Activated CD4-positive, alpha-beta T cell treated with anti-CD3 and anti-CD28 coated beads, Interleukin-2, amount 50 U/mL, for 16 hours (primary cell): ENCODE measurements at places on chromosomes 16 and 17.

GRCh38 chr16:2974319-2975056 lies 5.3 kb downstream of the PAQR4 start:
- no peak for DNase-seq

GRCh38 chr17:6408735-6409134 lies 26.2 kb downstream of the AIPL1 start:
- DNase-seq: no peak

- no peak for DNase-seq
Measured at GRCh38 chr17:27456681-27457359, 572 bp downstream of the KSR1 start.

GRCh38 chr17:6195123-6195522 lies 124.9 kb downstream of the WSCD1 start:
- no peak for DNase-seq

GRCh38 chr17:51500454-51500853 lies 240.1 kb downstream of the UTP18 start:
- DNase-seq: no peak

DNA sequence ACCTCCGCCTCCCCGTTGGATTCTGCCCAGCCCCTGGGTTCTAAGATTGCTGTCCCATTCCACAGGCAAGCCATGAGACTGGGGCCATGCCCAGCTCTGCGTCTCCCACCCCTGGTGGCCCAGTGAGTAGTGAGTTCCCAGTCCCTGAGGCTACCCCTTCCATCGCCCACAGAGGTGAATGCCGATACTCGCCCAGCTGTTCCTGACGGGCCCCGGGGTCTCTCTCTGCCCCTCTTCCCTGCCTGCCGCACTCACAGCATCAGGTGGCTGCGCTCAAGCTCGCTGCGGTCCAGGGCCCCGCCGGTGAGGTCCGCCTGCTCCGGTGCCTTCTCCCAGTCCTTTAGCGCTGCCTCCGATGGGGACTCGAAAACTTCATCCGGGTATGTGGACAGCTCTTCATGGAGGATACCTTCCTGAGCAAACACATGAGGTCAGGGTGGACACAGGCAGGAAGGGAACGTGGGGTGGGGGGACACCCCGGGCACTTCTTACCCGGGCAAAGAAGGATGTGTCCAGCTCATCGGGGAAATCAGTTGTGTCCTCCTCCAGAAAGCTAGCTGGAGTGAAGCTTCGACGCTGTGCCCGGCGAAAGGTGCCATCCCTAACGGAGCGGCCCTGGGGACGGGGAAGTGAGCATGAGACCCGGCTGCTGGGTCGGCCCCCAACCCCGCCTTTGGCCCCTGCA lies 8.8 kb downstream of the SNRNP25 start:
- no peak for DNase-seq

DNA sequence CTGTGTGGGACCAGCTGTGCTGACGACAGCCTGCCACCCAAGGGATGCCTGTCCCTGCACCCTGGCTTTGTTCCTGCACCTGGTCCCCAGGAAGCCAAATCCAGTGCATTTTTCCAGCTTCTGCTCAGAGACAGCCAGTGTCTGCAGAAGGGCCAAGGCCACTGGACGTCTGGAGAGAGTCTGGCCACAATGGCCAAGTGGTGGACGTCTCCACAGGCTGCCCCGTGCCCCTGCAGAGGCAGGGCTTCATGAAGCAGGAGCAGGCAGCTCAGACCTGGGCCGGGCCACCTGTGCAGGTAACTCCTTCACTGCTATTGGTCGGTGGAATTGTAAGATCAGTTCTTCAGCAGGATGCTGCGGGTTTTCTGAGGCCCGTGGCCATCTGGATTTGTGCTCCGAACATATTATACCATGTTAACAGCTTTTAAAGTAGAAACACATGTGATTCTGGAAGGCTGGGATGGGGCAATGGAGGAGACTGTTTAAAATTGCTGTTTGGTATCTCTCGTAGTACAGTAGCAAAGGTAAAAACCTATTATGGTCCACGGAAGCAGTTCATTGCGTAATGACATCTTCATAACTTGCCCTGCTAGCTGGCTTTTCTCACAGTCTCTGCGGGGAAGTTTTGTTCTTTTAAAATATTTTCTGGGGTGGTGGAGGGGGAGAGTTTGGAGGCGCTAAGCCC lies 185.3 kb downstream of the CCDC182 start:
- no peak for DNase-seq

DNA sequence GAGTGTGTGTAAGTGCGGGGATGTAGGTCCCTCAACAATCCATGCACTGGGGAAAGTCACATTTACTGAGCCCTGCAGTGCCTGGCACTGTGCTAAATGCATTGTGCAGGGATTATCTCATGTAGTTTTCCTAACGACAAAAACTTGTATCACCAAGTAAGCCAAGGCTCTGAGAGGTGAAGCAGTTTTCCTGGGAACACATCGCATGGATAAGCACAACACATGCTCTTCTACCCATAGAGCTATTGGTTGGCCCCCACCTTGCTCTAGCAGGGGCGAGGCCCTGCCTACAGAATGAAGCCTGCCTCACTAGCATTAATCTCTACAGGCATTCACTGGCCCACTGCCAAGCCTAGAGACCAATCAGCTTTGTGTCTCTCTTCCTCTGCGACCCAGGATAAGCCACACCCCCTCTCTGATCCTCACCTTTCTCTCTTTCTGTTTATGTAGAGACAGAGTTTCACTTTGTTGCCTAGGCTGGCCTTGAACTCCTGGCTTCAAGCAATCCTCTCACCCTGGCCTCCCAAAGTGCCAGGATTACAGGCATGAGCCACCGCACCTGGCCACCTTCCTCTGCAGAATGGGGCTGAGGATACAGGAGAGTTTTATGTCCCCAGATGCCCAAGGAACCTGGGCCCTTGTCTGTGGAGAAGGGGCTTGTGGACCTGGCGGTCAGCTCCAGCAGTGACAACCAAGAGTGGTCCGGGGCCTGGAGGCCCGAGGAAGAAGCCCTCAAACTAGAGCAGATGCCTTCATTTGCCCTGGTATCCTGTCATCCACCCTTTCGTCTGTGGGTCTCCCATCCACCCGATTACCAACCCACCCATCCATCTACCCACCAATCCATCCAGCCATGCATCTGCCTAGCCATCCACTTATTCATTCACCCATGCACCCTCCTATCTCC lies 12.8 kb downstream of the CDH16 start:
- DNase-seq: peak; percentile 29

DNA sequence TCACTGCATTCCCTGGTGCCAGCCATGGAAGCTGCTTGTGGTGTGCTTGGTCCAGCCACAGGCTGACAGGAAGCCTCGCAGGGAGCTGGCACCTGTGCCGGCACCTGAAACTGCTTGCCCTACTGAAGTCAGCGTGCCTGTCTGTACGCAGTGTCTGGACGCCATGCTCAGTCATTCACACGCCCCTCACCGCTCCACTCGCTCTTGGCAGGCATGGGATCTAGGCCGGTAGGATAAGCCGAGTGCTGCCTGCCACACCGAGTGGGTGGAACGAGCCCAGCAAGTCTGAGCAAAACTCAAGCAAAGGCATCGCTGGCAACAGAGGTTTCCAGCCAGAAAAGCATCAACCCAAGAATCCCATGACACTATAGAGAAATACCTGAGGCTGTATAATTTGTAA lies 350.6 kb downstream of the CDH11 start:
- no peak for DNase-seq

GRCh38 chr16:48971571-48972077 lies 310.0 kb downstream of the CBLN1 start:
- no peak for DNase-seq

DNA sequence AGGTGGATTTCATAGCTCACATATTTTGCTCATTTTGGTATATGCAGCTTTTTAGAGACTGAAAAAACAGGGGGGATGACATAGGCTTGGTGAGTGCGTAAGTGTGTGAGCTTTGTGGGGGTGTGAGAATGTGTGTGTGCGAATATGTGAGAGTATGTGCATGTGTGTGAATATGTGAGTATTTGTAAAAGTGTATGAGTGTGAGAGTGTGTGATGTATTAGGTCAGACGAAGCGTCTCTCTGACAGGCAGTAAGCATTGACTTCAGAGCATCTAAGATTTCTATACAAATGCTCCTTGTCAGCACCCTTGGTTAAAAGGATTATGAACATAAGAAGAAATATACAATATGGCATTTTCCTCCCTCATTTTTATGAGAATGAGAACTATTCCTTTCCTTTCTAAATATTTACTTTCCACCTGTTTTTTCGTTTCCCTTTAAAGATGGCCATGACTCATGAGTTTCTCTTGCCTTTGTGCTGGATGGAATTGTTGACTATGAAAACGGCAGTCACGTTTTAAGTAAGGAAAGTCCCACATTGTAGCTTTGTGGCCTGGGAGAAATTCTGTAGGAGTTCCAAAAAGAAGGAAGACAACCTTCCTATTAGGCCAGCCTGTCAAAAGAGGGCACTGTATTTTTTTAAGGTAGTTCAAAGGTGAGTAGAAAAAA lies 276.4 kb downstream of the FOXL1 start:
- DNase-seq: no peak
